BJ (cell line): ENCODE measurements at places on chromosomes 5 and 9. TPM values are rescaled to one million over a fixed set of nuclear protein-coding genes. Genes with fewer than 3 reads are reported as not detected.

DNA sequence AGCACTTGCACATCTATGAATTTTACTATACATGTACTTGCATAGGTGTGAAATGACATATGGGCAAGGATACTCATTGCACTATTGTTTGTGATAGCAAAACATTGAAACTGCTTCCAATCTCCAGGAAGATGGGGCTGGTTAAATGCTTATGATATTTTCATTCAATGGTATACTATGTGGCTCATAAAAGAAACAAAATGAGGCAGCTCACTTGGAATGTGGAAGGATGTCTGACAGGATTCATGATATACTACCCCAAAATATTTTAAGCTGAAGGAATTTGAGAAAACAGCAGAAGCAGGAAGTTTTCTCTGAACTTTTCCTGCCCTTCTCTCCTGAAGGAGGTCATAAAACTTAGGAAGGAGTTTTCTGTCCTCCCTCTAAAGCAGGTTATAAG is 99.6 kb upstream of the CAST start:
- DNase-seq = peak; percentile 32

GRCh38 chr9:37386988-37387387 is 35.5 kb upstream of the GRHPR start:
- no peak for DNase-seq

DNA sequence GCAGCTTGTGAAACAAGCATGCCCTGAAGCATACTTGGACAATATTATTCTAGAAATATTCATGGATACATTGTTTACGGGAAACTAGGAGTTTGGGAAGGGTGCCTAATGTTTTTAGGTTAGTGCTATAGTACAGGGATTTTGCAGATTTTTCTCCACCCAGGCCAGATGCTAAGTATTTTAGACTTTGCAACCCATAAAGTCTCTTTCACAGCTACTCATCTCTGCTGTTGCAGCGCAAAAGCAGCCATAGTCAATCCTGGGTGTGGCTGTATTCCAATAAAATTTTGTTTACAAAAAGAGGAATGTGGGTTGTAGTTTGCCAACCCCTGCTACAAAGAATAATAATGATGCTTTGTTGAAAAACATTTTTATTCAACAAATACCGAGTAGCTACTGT is 106.2 kb downstream of the CEMIP2 start:
- DNase-seq = no peak

DNA sequence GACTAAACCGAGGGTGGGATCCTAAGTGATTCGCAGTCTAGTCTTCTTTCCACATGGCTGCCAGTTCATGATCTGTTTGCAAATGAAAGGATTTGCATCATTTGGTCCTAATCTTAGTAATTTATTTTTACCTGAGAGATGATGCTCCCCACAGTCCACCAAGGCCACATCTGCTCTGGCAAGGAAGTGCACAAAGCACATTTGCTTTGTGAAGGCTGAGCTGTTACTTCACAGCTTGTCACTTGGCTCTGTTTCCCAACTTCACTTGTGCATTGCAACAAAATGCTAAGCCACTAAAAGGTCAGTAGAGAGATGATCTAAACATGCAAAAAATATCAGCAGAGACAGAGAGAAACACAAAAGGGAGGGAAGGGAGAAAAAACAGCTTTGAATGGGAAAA is 128.5 kb upstream of the VLDLR start:
- no peak for DNase-seq

- DNase-seq = no peak
These were observed 175.5 kb downstream of the MUSK start for GRCh38 chr9:110844121-110844520.

DNA sequence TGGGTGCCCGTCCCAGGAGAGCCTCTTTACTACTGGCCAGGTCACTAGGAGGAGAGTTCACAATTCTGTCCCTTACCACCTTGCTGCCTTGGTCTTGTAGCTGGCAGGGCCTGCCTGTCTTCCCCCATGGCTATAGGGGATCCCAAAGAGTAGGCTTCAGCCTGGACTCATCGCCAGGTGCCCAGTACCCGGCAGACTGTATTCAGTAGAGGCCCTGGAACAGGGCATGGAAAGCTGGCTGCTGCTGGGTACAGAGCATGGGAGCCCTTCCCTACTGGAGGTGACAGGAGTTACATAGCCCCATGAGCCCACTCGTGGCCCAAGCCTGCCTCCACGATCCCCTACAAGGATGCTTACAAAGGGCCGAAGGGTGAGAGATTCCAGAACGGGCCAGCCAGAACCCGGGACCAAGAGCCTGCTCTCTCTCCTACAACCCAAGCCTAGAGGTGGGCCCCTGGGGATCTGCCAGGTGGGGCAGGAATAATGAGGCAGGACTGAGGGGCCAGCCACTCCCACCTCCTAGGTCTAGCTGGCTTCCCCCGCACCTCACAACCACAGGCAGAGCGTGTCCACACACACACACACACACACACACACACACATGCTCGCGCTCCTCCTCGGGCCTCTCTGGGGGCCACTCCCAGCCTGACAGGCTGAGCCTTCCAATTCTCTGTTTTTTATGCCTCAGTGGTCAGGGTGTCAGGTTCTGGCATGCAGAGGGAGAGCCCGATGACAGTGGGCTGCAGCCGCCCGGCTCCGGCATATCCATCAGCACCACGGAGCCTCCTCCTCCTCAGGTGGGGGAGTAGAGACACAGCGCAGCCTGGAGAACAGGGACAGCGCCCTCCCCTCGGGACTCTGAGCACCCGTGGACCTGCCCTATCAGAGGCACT is 186.0 kb downstream of the PAX5 start:
- no peak for DNase-seq

GRCh38 chr5:7419846-7420245 is 23.9 kb downstream of the ADCY2 start:
- DNase-seq = no peak

GRCh38 chr5:54243483-54244080 is 66.8 kb downstream of the ARL15 start:
- DNase-seq = no peak

DNA sequence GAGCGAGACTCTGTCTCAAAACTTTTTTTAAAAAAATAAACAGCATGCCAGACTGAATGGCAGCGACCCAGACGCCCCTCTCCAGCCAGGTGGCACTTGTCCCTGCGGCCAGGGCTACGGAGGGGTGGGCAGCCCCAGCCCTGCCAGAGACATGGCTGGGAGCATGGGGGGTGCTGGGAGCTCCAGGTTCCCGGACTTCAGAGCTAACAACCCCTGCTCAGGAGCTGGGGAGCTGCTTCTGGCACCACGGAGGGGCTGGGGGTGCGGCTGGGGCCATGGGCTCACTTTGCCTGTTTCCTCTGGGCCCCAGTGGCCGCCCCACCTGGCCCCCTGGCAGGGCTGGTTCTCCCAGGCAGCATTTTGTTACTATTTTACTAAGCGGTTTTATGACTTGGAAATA is 49.9 kb downstream of the SLC12A7 start:
- no peak for DNase-seq

GRCh38 chr5:56481428-56482357 is 248.6 kb upstream of the ANKRD55 start:
- no peak for DNase-seq

DNA sequence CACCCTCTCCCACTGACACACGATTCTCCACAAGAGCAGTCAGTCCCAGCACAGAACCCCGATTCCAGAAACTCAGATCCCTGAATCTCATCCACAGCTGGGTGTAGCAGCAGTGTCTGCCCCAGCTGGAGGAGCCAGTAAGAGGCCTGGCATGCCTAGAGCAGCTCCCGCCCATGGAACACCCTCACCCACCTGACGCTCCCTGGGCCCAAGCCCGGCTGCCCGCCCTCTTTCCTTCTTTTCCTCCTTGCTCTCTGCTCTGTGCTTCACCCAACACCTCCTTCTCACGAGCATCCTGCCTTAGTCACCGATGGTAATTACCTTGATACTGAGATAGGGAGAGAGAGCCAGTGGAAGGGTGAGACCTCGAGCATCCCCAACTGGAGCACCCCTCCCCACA is 8.7 kb downstream of the PCDH1 start:
- DNase-seq = no peak

- no peak for DNase-seq
These were observed 43.9 kb downstream of the OSTF1 start for GRCh38 chr9:75132244-75132643.

- DNase-seq = no peak
These were observed 3.8 kb downstream of the SELENOP start for GRCh38 chr5:42807722-42808447.

DNA sequence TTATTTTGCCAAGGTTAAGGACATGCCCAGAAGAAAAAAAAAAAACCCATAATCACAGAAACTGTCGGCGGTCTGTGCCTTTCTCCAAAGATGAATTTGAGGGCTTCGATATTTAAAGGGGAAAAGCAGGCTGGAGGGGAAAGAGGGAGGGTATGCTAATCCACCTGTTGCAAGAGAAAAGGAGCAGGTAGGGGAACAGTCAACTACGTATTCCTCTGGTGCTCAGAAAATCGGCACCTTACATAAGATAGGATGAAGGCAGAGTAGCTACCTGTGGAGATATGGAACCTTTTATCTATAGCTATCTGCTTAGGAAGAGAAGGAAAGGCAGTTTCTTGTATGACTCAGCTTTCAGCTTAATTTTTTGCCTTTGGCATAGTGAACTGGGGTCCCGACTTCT is 77.7 kb downstream of the PTCD2 start:
- no peak for DNase-seq

DNA sequence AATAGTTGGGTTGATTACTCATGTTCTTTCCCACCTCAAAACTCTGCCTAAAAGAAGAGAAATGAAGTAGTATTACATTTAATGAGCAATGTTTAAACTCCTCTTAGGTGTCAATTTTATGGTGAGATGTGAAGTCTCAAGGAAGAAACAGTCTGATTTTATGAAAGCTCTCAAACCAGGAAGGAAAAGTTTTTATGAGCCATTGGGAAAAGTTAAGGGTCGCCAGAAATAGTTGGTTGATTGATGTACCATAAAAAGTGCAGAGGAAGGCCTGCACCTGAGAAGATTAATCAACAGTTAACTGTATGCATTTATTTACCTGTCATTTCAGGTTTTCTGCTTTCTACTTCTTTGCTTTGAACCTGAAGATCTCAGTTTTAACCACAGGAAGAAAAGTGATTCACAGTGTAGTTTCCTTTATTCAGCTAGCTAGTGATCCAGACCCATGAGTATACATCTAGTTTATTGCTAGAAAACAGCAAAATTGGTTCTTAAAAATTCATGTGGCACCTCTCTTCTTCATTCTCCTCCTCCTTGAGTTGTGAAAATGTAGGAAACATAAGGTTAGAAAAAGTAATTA is 133.1 kb downstream of the CSNK1G3 start:
- DNase-seq = no peak

- DNase-seq = no peak
These were observed 40.6 kb upstream of the OLFM1 start for GRCh38 chr9:135046739-135047350.

GRCh38 chr5:36496471-36496870 is 109.9 kb upstream of the SLC1A3 start:
- no peak for DNase-seq

DNA sequence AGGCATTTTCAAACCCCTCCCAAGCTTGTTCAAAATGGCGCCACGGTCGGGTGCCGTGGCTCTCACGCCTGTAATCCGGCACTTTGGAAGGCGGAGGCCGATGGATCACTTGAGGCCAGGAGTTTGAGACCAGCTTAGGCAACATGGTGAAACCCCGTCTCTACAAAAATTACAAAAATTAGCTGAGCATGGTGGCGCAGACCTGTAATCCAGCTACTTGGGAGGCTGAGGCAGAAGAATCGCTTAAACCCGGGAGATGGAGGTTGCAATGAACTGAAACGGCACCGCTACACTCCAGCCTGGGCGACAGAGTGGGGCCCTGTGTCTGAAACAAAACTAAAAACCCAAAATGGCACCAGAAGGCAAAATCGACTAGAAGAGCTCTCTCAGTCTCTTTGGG is 142.0 kb downstream of the MTX3 start:
- no peak for DNase-seq

DNA sequence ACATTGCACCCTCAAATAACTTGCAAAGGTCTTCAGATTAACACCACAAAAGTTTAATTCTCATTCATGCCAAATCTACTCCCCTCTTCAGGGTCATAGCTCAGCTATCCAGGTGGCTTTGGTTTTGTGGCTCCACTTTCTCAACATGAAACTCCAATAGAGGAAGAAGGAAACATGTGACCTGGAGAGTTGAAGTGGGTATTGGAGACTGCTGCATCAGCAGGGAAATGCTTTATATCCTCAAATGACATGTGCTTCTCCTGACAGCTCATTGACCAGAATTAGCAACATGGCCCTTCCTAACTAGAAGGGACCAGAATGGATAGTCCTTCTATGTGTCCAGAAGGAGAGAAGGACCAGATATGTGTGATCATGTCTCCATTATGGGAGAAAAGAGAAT is 73.6 kb downstream of the TLR4 start:
- DNase-seq = no peak

- peak; percentile 78 for DNase-seq
These were observed 116.6 kb downstream of the KLHL3 start for GRCh38 chr5:137619191-137619870.

DNA sequence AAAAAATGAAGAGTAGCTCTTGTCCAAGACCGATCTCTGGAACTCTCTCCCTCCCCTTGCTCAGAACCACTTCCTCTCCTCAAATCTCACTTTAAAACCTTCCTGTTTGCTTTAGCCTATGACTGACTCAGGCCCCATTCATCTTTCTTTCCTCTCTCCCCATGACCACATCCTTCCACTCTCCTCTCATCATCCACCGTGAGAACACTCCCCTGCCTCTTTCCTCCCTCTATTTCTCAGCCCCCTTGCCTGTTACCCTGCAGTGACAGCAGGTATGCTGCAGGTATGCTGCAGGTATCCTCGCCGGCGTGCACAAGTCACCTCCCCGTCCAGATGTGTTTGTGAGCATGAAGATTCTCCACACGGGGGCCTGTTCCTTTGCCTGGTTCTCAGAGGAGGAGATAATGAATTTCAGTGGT is 505.3 kb downstream of the CCDC171 start:
- DNase-seq = no peak

DNA sequence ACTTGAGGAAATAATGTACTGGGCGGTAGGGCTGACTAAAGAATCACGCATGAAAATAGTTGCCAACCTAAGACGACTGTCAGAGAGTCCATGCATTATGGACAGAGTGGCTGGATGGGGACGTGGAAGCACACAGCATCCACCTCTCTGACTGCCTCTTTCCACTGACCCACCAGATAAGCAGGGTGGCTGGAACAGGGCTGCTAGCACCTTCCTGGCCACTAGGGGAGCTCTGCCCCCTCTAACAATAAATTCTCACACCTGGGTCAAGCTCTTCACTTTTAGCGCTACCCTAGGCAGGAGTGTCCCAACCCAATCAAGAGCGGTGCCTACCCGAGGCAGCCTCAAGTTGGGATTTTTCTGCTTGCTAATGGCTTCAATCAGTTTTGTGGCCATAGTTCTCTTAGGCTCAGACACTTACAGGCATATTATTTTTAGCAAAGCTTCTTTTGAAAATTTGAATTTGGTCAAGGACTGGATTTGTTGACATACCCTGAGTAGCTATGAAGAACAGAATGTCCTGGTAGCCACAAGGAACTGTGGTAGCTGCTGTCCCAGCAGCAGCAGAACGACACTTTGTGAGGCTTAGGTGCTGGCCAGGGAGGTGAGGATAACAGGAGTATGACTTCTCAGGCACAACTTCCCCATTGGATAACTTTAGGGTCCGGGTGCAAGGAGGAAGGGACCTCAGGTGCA is 6.9 kb upstream of the TPM2 start:
- DNase-seq = no peak

CSF1R gene
- 0.11 and 0.29 TPM in 2 replicates for polyA plus RNA-seq

RFK gene
- 7.5 and 15.4 TPM in 2 replicates for polyA plus RNA-seq

C9 gene
- not detected in 2 replicates for polyA plus RNA-seq

ADAMTS13 gene
- polyA plus RNA-seq = 1.3 and 2.4 TPM in 2 replicates

BRD9 gene
- polyA plus RNA-seq = 10.8 and 12.3 TPM in 2 replicates

MARCHF3 gene
- 8.6 TPM in 2 replicates for polyA plus RNA-seq

FNBP1 gene
- polyA plus RNA-seq = 7.8 and 15.0 TPM in 2 replicates

ZFP2 gene
- polyA plus RNA-seq = 0.17 and 0.32 TPM in 2 replicates

ORM2 gene
- not detected in 2 replicates for polyA plus RNA-seq

CDH10 gene
- polyA plus RNA-seq = 0.02 and 0.05 TPM in 2 replicates

IPPK gene
- polyA plus RNA-seq = 15.7 and 16.2 TPM in 2 replicates
